Prostate gland (tissue), 2 donors: ENCODE measurements at places on chromosomes 16 and 17.

GRCh38 chr17:80474231-80474960 is 2.0 kb downstream of the NPTX1 start:
- peak; percentile 41 for DNase-seq

- DNase-seq: no peak
These were observed 80.9 kb upstream of the STAC2 start for GRCh38 chr17:39306509-39307212.

DNA sequence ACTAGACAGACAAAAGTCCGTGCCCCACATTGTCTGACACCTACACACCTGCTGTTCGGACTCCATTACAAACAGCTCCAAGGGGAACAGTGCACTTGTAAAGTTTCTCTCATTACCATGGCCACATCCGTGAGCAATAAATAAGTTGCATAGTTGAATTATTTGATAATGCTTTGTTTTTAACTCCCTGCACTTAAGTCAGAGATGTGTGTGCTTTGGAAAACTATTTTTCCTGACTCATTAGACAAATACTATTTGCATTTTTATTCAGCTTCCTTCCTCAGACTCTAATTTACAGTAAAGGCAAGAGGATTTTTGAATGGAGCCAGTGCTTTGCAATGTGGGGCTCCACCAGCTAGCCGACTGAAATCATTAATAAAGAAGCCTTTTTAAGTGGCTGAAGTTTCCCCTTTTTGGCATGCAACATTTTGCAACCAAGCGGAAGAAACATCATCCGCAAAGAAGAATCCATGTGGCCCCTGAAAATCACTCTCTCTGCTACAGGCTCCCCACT is 6.5 kb upstream of the CCL2 start:
- DNase-seq: no peak

DNA sequence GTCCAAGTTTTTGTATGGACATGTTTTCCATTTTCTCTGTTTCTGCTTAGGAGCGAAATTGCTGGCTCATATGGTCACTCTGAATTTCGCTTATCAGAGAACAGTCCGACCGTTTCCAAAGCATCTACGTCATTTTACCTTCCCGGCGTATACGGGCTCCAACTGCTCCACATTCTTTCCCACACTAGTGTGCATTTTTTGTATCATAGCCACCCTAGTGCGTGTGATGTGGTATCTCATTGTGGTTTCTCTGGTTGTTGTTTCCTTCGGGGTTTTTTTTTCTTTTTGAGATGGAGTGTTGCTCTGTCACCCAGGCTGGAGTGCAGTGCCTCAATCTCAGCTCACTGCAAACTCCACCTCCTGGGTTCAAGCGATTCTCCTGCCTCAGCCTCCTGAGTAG is 31.0 kb upstream of the BHLHA9 start:
- no peak for DNase-seq

GRCh38 chr16:78553268-78554039 is 454.0 kb downstream of the WWOX start:
- DNase-seq: no peak

- DNase-seq: no peak
These were observed 10.9 kb upstream of the GINS2 start for GRCh38 chr16:85699628-85700027.

- DNase-seq: peak; percentile 75
These were observed 32.1 kb upstream of the FBXW10B start for GRCh38 chr17:15651583-15652110.

GRCh38 chr16:29757950-29758466 is 12.2 kb upstream of the C16orf54 start:
- DNase-seq: no peak

- DNase-seq: peak; percentile 3
These were observed 124.2 kb downstream of the METRNL start for GRCh38 chr17:83203472-83204221.

GRCh38 chr17:64459284-64459747 is 10.4 kb downstream of the MILR1 start:
- no peak for DNase-seq

- no peak for DNase-seq
These were observed 27.2 kb upstream of the MEAK7 start for GRCh38 chr16:84531671-84532111.

GRCh38 chr17:27423651-27424050 is 32.6 kb upstream of the KSR1 start:
- DNase-seq: no peak

GRCh38 chr16:83899272-83899897 is 470 bp downstream of the MLYCD start:
- no peak for DNase-seq

- peak; percentile 75 for DNase-seq
These were observed 5.5 kb upstream of the SECTM1 start for GRCh38 chr17:82338858-82339633.

DNA sequence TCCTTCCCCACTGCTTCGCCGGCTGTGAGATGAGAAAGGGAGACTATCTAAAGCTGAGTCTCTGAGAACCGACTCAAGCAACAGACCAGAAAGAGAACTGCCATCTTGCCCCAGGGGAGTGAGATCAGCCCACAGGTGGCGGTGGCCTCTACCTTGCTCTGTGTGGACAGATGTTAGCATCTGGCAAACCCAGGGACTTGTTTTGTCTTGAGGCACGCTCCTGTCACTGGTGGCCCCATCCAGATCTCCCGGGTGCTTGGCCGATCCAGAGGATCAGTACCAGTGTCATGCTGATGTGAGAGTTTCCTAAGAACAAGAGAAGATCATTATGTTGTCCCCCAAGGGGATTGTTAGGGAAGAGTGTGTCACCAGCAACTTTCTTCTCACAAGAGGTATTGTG is 101.4 kb downstream of the CACNG3 start:
- no peak for DNase-seq
